ENCODE measurements at places on chromosomes 11 and 22. TPM values are rescaled to one million over a fixed set of nuclear protein-coding genes. Genes with fewer than 3 reads are reported as not detected.

DDX25 gene
- total RNA-seq: not detected

CABP7 gene
- total RNA-seq: not detected

ESAM gene
- 0.19 TPM for total RNA-seq

CWC15 gene
- 61.9 TPM for total RNA-seq

OR51I1 gene
- total RNA-seq: not detected

TMEM121B gene
- total RNA-seq: 0.07 TPM

OR51E2 gene
- total RNA-seq: not detected

YPEL4 gene
- not detected for total RNA-seq

ZNF215 gene
- 9.2 TPM for total RNA-seq

MIAT gene
- total RNA-seq: 0.49 TPM

SLC7A4 gene
- not detected for total RNA-seq

OR4A47 gene
- not detected for total RNA-seq

IL18BP gene
- total RNA-seq: 5.1 TPM

SLC17A6 gene
- not detected for total RNA-seq

ZMAT5 gene
- 25.6 TPM for total RNA-seq

PLEKHB1 gene
- not detected for total RNA-seq

TOB2 gene
- 26.9 TPM for total RNA-seq

ALDH3B1 gene
- 37.2 TPM for total RNA-seq

C22orf42 gene
- total RNA-seq: not detected

F2 gene
- total RNA-seq: not detected

SPCS2 gene
- total RNA-seq: 217 TPM

NCAM1 gene
- 0.39 TPM for total RNA-seq

ZNRD2 gene
- total RNA-seq: 68.5 TPM

Measured in MCF 10A (cell line).